ENCODE measurements at places on chromosomes 3 and 15.

DNA sequence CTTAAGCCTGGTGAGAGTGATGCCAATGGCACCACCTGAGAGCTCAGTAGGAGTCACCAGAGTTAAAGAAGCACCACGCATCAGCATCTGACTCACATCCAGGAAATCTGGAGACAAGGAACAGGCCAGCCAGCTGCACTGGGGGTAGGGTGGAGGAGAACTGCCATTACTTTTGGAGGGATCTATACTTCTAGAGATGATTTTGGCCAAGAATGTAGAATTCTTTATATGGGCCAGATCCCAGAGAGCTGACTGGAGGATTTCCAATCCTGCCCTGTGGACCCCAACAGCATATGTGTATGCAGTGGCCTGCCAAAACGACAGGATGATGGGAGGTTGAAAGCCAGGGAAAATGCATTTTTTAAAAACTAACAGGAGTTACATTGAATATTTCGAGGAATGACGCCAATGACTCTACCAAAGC is 29.8 kb downstream of the CCR3 start:
- DNase-seq = no peak

- no peak for DNase-seq
Measured at GRCh38 chr3:20515834-20516233, 329.8 kb upstream of the SGO1 start.

GRCh38 chr3:13099707-13100106 is 26.5 kb upstream of the IQSEC1 start:
- no peak for DNase-seq

- DNase-seq = no peak
Measured at GRCh38 chr3:129413687-129414506, 14.5 kb downstream of the EFCAB12 start.

DNA sequence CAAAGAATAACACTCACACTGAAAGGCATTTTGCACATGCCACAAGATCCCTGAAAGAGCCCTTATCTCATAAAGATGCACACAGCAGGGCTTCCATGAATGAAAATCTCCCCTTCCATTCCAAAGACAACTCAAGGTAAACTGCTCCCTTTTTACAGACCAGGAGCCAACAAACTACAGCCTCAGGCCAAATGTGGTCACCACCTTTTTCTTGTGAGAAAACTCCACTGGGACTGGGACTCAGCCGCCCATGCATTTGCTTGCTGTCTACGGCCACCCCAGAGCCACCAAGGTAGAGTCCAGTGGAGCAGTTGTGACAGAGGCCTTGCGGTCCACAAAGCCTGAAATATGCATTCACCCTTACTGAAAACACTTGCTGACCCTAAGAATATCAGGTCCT is 334.8 kb downstream of the OCA2 start:
- DNase-seq = no peak

GRCh38 chr15:53031469-53031868 is 241.3 kb upstream of the ONECUT1 start:
- no peak for DNase-seq

DNA sequence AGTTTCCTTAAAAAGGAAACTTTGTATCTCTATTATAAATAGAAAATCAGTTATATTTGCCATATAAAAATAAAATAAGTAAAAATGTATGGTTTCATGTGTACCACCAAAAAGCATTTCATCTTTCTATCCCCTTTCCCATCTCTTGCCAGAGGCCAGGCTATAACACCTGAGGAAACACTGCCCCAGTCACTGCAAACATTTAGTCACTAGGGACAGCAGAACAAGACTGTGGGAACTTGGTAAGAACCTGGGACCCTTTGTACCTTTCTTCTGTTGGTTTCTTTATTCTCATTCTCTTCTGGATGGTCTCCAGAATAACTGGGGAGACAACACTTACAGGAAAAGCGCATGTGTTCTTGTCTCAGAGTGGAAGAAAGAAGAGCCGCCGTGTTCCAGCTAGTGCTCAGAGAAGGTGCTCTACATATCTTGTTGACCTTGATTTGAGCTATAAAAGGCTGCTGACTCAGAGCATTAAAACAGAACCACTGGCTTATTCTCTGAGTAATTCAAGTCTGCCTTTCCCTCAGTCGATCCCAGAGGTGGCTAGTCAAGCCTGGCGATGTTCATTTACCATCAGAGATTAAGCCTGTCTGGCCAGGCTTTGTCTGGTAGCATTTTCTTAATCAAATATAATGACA is 361.6 kb downstream of the RBMS3 start:
- no peak for DNase-seq

GRCh38 chr3:39469945-39470344 is 2.5 kb downstream of the MOBP start:
- DNase-seq = peak; percentile 31

GRCh38 chr15:39161096-39161495 is 419.8 kb upstream of the THBS1 start:
- DNase-seq = no peak

DNA sequence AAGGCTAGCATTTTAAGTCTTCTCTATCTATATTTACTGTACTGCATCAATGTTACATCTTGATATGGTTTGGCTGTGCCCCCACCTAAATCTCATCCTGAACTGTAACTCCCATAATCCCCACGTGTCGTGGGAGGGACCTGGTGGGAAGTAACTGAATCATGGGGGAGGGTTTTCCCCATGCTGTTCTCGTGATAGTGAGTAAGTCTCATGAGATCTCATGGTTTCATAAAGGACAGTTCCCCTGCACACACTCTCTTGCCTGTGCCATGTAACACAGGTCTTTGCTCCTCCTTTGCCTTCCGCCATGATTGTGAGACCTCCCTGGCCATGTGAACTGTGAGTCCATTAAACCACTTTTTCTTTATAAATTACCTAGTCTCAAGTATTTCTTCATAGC is 161.5 kb downstream of the TBC1D5 start:
- no peak for DNase-seq

DNA sequence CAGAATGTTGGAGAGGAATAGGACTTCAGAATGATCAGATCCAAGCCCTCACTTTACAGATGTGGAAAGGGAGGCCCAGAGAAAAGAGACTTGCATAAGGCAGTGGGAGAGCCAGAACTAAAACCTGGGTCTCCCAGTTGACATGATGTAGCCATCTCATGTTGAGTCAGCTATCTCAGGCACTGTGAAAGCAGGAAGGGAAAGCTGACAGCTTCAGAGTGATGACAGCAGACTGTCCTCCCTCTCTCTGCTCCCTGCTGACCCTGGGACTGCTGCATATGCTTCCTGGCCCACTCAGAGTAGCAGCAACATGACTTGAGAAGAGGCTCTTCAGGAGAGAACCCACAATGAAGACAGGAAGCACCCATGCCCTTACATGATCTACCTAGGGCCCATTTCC is 14.7 kb downstream of the FHIT start:
- no peak for DNase-seq

GRCh38 chr3:178244733-178245709 is 291.2 kb upstream of the KCNMB2 start:
- DNase-seq = no peak

GRCh38 chr15:71109905-71110304 is 5.4 kb upstream of the THSD4 start:
- no peak for DNase-seq

- no peak for DNase-seq
Measured at GRCh38 chr3:37465174-37465573, 290.8 kb upstream of the LRRFIP2 start.

GRCh38 chr15:98525661-98526001 is 122.7 kb upstream of the IGF1R start:
- no peak for DNase-seq

DNA sequence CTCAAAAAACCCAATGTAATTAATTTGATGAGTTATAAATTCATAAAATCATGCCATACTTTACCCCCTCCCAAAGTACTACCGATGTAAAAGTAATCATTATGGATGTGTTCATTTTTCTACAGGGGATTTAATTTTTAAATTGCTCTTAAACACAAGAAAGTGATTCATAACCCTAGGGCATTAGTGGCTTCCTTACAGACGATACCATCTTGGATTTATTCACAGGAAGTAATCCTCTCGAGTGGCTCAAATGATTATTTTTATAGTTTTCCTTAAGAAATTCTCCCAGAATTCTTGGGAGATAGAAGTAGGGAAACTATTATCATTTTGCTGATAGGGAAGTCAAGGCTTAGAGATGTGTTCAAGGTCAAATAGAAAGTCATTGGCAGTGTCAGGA is 80.9 kb downstream of the PEX5L start:
- DNase-seq = no peak

DNA sequence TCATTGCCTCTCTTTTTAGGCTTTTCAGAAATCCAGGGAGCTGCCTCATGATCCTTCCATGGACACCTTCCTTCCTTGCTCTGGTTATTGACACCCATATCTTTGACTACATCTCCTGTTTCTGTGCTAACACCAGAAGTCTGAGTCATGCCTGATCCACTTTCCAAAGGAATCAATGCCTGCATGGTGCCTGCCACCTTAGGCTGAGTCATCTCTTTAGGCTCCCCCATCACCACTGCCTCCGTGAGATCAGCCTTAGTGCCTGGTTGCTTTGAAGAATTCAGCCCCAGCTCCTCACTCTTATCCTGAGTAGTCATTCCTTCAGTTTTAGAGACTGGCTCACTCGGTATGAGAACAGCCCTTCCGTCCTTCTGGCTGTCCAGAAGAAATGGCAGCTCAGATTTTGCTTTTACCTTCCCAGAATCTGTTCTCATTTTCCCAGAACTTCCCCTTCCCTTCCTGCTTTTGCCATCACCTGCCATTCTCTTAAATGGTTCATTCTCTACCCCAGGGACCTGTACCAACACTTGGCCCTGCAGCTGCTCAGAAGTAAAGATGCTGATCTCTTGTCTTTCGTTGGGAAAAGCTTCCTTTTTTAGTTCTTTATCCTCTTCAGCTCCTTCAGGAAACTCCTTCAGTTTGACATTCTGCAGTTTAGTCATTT is 105.3 kb downstream of the MAP4 start:
- peak; percentile 34 for DNase-seq

DNA sequence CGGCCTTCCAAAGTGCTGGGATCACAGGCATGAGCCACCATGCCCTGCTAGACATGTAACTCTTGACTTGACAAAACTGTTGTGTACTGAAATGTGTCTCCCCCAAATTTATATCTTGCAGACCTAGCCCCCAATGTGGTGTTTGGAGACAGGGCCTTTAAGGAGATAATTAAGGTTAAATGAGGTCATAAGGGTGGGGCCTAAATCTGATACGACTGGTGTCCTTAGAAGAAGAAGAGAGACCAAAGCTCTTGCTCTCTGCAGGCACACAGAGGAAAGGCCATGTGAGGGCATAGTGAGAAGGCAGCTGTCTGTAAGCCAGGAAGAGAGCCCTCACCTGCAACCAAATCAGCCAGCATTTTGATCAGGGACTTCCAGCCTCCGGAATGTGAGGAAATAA is 361.3 kb downstream of the SV2B start:
- DNase-seq = no peak

DNA sequence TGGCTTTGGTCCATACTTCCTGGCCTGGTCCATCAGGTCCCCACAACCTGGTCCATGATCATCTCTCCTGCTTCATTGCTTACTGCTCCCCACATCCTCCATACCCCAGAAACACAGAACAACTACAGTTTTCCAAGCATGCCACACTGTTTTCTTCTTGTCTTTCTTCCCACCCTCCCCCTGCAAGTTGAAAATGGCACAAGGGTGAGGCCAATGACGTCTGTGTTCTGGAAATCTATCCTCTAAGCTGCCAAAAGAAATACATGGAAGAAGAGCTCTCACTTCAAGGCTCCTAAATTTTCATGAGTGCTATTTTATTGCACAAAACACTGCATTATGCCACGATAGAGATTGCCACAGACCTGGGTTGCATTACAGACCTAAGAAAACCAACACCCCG is 404.4 kb downstream of the VPS13C start:
- no peak for DNase-seq

- peak; percentile 94 for DNase-seq
Measured at GRCh38 chr15:72230197-72231065, 559 bp downstream of the PKM start.

DNA sequence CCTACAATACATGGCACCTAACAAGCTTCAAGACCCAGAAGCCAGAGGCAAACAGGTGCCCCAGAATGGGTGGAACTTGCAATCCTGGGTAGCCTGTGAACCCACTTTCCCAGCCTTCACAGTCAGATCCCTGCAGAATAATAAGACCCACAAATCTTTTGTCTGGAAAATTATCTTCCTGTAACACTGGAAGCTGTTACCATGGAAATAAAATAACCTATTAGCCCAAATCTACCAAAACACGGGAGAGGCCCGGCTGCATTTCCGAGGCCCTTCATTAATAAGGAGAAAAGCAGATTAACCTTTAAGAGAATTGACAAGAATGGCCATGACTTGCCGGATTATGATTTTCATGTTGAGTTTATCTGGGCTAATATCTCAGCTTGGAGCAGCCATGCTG is 256.1 kb upstream of the PROK2 start:
- no peak for DNase-seq

GRCh38 chr15:91515188-91515754 is 338.2 kb upstream of the SLCO3A1 start:
- DNase-seq = no peak

GRCh38 chr3:9206287-9206686 is 43.2 kb downstream of the SRGAP3 start:
- DNase-seq = no peak

DNA sequence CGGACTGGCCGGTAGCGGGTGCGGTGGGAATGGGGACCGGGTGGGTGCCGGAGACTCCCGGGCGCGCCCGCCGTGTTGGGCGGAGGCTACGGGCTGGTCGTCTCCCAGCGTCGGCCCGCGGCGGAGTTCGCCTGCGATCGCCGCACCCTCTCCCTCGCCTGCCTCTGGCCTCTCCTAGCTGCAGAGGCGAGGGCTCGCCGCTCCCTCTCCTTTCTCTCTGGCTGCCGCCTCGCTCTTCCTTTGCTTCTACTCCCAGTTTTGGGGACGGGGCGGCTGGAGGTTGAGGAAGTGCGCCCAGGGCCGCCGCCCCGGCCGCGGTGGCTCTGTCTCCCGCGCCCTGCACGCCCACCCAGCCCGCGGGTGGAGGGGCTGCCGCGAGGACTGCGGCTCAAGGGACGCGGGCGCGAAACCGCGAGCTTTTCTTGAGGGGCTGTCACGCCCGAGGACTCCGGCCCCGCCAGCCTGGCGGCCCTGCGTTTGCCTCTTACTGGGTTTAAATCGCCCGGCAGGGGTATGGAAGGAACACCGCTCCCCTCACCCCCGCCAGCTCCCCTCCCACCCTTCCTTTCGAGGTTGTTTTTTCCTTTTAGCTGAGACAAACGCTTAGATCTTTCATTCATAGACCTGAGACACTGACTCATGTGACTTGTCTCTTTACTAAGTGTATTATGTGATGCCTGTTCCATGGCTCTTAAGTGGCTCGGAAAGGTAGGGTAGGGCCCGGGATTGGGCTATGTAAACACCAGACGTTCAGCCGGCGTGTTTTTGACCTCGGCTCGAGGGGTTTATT is 654 bp downstream of the PIK3CA start:
- peak; percentile 56 for DNase-seq

GRCh38 chr3:187943677-187944389 is 198.6 kb upstream of the BCL6 start:
- no peak for DNase-seq

GRCh38 chr3:130429713-130430023 is 84.2 kb downstream of the COL6A5 start:
- no peak for DNase-seq

All from Ammon's horn (tissue), 1 donor.